ENCODE measurements at places on chromosomes 11 and 22.

- no peak for DNase-seq
Observed at GRCh38 chr11:35717043-35717442, 54.5 kb downstream of the TRIM44 start.

DNA sequence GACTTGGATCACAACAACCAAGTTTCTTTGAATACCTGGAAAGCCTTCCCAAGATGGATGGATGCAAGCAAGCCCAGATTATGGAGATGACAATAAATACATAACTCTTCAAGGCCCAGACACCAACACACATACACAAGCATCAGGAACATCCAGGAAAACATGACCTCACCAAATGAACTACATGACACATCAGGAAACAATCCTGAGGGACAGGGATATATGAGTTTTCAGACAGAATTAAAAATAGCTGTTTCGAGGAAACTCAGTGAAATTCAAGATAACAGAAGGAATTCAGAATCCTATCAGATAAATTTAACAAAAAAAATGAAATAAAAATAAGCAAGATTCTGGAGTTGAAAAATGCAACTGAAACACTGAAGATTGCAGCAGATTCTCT, 659.4 kb downstream of the METTL15 start:
- DNase-seq: no peak

GRCh38 chr22:41838842-41839618, 6.1 kb downstream of the SREBF2 start:
- DNase-seq: no peak

DNA sequence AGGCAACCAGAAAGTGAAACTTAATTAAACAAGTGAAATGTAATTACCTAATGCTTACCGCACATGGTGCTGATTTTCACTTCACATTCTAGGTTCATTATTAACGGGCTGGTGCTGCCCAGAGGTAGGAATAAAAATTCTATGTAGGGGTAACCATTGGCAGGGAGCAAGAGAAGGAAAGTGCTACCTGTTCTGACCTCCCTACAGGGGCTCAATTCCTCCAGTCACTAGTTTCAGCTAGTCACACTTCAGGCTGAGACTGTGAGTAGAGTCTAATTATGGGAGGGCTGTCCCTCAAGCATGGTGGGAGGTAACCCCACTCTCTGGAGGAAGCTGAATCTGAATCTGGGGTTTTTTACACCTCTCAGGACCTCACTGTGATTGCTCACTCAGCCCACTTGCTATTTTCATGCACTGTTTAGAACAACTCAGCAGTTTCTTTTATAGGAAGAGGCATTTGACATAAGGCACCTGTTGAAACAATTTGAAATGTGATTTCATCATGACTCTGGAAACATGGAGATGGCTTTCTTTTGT, 75.4 kb downstream of the MAML2 start:
- DNase-seq: no peak

DNA sequence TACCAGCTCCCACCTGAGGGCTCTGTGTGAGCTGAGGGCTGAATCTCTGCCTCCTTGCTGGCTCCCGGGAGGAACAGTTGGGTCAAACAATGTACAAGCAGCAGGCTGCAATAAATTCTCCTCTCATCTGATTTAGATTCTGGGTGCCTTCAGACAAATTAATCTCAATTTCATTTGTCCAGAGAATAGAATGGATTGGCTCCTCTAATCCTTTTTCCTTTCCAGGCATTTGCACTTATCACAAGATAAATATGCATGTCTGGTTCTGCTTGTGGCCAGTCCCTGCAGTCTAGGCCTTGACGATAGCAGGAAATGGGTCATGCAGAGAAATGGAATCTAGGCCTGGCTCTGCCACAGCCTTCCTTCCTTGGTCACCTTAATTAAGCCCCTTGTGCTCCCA, 28.7 kb downstream of the UPB1 start:
- DNase-seq: no peak

- DNase-seq: no peak
Observed at GRCh38 chr11:19867064-19867463, 154.4 kb downstream of the NAV2 start.

DNA sequence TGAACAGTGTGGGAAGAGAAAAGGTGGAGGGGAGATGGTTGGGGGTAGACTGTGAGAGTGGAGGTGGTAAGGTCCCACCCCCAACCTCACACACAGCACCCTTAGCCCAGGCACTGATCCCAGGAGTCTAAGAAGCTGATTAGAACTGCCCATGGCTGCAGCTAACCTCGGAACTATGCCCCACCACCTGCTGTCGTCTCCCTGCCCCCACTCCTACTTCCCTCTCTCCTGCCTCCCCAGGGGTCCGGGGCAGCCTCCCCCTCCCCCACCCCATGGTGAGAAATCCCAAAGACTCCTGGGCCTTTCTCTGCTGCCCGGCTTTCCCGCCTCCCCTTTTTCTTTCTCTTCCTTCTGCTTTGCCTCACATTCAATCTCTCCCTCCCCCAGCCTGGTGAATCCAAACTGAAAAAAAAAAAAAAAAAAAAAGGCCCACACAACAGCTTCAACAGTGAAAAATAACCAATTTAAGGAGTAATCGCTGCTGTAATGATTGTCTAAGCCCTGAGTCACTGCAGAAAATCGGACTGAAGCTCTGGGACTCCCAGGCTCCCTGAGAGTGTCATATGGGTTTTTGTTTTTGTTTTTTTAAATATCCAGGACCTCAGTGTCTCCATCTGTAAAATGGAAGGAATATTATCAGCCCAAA, 9.6 kb upstream of the TP53I11 start:
- no peak for DNase-seq
